ENCODE measurements at places on chromosomes 7 and 10.

- DNase-seq: no peak
Measured at GRCh38 chr10:71392791-71393781, 3.6 kb upstream of the CDH23 start.

DNA sequence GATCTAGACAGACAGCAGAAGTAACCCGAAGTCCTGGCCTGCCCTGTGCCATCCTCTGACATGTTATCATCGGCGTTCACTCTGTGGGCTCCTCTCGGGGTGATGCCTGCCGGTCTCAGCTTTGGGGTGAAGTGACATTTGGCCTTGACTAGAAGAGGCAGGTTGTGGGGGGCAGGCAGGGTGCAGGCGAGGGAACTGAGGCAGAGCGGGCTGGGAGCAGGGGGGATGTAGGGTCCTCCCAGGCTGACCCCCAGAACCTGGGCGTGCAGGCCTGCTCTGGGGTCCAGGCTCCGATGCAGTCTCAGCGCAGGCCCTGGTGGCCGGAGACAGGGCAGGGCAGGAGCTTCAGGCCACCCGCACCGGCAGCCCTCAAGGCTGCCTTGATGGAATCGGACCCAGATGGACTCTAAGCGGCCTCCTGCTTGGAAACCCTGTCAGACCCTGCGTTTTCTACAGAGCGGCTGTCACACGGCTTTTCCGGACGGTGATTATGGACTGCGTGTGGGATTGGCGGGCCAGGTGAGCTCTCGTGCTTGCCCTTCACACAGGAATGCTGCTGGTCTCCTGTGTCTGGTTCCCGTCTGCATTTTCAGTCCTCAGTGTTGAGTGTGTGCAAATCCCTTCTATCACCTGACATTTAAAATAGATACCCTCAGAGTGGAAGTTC, 842 bp upstream of the JAKMIP3 start:
- no peak for DNase-seq

- DNase-seq: no peak
Measured at GRCh38 chr7:951881-952547, 2.5 kb downstream of the ADAP1 start.

DNA sequence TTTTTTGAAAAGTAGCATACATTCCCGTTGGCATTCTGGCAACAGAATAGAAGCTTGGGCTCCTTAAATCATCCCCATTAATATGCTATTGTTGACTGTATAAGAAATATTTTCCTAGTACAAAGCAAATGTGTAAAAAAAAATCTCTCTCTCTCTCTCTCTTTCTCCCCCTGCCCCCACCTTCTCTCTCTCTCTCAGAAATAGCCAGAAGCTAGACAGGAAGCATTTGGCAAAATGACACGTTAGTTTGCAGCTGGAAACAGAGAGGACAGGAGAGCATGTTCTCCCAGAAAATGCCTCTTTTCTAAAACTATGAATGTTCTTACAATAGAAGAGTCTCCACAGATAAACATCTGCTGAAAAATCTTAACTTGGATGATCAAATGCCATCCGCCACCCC, 59.6 kb upstream of the AKR1E2 start:
- DNase-seq: no peak

DNA sequence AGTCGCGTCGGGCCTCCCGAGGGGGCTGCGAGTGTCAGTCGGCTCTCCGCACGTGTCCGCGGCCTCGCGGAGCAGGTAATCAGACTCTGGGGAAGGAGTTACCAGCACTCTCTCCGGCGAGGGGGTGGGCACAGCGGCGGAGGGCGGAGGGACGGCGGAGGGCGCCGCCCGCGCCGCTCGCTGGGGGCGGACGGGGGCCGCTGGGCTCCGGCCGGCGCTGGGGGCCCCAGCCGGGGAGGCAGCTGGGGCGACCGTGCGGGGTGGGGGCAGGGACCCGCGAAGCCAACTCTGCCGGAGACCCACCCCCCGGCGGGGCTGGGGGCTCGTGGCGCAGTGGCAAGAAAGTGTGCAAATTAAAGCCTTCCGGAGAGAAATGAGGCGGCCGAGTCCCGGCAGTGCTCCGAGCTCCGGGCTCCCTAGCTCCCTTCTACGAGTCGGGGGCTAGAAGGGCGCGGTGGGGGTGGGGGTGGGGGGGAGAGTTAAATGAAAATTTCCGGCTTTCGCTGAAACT, at the start of gene CDK6:
CDK6 (minus strand) TSS at position 85 of the 511 bp plus-strand sequence. CDS start 3,250 bp downstream, outside the sequence.
- DNase-seq: peak; percentile 69

DNA sequence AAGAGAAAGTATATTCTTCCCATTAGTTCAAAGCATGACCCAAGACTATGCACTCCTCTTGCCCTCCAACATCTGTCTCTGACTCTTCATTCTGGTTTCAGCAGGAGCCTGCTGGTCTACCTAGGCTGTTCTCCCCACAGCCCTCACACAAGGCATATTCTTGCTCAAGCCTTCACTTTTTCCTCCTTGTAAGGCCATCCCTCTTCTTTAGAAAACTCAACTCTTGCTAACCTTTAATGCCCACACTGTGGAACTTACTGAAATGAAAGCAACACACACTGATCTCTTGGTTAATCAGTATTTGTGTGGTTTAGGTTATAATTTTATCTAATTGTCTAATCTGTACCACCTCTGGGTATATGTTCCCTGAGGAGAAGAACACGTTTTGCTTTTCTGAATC, 75.8 kb downstream of the PRKCQ start:
- DNase-seq: no peak

DNA sequence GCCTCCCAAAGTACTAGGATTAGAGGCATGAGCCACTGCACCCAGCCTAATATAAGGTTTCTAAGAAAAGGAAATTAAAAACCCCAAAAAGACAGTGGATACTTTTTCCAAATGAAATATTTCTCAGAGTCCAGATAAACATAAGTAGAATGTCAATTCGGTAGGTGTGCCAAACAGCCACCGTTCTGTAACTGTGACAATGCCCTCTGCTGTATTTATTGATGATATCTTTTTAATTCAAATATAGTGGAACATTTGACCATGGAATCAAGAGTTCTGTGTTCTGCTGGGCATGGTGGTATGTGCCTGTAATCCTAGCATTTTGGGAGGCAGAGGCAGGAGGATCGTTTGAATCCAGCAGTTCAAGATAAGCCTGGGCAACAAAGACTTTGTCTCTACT, 28.8 kb upstream of the ZRANB1 start:
- DNase-seq: no peak

DNA sequence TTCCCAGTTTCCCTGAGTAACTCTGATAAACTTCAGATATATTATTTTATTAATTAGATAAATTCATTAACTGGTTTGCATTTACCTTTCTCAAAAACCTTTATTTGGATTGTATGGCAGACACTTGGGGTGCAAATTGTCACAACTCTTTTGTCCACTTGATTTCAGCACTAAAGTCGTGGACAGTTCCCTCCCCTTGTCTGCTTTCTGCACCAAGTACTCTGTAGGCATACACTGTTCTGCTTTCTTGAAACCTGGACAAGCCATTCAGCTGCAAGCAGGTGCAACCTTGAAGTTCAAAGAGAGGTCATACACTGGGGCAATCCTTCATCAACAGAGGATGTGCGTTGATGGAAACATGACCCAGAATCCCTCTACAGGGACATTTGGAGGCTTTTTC, 162.9 kb downstream of the ARL5B start:
- no peak for DNase-seq

- DNase-seq: no peak
Measured at GRCh38 chr7:80884511-80885195, 34.2 kb downstream of the SEMA3C start.

GRCh38 chr10:31343009-31343408, 24.0 kb downstream of the ZEB1 start:
- DNase-seq: no peak
